ENCODE measurements at places on chromosomes 16 and 17.

GRCh38 chr17:10798910-10799309 lies 5.0 kb downstream of the TMEM238L start:
- DNase-seq: no peak

DNA sequence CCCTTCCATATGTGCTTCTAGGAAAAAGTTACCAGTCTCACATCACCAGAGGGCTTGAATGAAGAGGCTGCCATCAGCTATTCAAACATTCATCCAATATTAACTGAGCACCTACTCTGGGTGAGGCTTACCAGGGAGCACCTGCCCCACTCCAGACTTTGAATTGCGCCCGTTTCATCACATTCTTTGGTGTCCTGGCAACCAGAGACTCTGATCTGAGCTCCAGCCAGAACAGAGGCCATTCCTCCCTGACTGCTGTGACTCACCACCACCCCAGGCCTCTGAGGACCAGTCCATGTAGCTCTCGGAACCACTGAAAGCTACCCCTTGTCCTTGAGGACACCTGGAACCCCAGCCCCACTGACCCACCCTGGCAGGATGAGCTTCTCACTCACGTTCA lies at the start of gene C16orf96:
Gene C16orf96, plus strand, starts transcription at position 229 of the 400 bp plus-strand sequence. Its CDS starts 150 bp downstream, at position 379.
- no peak for DNase-seq

DNA sequence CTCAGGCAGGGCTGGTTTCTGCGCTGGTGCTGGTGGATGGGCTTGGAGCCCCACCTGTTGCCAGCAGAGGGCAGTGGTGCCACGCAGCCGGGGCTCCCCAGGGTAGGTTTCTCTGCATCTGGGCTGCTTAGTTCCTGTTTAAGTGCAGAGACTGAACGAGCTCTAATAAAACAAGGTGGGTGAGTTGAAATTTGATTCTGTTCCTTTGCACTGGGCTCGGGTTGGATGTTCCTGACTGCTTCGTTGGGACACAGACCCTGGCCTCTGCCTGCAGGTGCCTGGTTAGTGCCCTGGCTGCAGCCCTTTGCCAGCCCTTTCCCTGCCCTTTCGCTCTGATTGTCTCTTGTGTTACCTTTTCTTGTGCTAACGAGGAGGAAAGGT lies 30.0 kb downstream of the TBCD start:
- peak; percentile 69 for DNase-seq

GRCh38 chr17:10229181-10229580 lies 30.8 kb upstream of the GAS7 start:
- no peak for DNase-seq

DNA sequence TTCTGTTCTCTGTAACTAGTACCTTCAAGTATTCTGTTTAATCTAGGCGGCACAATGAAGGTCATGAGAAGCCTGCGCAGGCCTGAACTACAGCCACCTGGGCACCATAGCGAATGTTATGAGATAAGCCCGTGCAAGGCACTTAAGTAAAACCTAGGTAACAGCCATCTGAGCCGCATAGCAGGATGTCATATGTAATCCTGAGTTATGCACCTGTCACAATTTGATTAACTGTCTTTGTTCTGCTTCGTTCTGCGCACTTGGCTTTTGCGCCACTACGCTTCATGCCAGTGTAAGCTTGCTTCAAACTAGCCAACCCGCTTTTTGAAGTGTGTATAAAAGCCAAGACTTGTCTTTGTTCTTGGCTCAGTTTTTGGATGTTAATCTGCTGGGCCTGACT lies 449.8 kb downstream of the KCNJ18 start:
- DNase-seq: no peak

DNA sequence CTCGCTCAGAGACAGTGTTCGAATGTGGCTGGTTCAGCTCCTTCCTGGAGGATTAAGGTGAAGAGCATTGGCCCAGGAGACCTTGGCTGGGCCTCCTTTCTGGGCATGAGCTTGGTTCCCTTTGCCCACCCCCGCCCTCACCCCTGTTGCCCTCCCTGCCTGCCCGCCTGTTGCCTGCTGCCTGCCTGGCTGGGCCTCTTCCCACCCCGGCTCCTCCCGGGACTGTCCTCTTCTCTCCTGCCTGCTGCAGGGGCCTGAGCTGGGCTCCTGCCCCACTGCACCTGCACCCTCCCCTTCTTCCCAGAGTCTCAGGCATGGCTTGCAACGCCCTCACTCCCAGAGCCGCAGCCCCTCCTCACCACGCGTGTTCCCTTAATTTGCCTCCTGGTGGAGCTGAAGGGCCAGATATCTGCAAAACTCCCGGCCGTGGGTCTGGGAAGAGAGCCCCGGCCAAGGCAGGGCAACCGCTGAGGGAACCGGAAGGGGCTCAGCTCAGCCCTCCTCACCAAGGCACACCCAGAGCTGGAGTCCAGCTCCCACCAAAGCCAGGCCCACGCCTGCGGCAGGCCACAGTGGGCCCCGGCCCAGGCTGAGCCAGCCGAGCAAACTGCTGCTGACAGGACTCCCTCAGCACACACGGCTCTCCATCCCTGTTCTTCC lies 31.2 kb downstream of the MNT start:
- DNase-seq: peak; percentile 22

DNA sequence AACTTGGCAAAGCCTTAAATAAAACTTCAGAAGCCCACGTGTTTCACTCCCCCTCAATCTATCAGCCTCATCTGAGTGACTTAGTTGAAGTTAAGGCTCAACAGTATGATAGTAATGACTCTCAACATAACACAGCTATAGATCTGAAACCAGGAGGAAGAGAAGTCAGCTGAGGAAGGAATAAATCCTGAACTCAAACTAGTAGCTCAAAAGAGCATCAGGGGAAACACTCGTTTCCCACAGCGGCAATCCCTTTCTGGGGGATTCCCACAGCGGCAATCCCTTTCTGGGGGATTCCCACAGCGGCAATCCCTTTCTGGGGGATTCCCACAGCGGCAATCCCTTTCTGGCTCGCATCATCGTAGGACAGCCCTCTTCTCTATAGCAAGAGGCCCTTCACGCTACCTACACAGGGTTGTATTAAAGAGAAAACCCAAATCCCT lies 56.8 kb downstream of the ZZEF1 start:
- no peak for DNase-seq

- no peak for DNase-seq
Observed at GRCh38 chr17:28657756-28658155, 4.0 kb downstream of the SDF2 start.

- no peak for DNase-seq
Observed at GRCh38 chr16:81151648-81152310, 55.6 kb upstream of the GCSH start.

DNA sequence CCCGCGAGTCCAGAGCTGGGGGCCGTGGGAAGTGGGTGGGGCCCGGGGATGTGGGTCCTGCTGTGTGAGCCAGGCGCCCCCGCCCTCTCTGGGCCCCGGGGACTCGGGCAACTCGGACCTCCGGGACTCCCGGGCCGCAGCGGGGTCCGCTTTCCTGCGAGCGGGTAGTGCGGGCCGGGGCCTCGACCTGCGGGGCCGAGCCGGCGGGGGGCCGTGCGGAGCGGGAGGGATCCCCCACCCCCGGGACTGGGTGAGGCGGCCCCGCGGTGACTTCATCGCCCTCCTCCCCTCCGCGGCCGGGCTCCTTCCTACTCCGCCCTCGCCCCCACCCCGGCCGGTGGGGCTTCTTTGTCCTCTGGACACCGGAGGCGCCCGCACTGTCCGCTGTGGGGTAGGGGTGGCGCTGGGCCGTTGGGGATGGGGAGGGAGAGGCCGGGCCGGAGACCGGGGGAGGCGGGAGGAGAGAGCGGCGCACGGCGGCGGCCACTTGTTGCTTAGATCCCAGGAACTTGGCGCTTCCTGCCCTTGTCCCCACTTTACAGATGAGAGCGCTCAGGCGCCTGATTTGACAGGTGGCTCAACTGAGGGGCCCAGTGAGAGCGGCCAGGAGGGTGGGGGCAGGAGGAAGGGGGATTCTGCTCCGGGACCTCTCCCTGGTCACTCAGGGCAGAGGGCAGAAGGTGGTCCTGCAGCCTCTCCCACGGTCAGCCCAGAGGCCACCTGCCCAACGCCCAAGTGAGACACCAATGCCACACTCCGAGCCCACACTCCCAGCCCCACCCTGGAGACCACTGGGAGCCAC lies 874 bp downstream of the CMTM3 start:
- peak; percentile 48 for DNase-seq

DNA sequence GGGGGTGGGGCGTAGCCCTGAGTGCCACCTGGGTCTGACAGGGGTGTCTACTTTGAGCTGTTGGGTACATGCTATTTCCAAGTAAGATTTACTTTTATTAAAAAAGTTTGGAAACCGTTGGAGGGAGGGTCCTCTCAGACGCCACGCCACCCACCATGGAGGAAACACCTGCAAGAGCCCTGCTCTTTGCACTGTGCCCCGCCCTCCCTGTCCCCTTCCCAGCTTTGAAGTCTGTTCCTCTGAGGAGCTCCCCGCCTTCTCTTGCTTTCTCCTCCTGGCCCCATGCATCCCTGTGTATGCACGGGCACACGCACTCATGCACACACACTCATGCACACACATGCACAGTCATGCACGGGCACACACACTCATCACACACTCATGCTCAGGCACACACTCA lies 15.5 kb downstream of the ADGRG1 start:
- DNase-seq: no peak

GRCh38 chr17:58289869-58290268 lies 9.1 kb upstream of the MPO start:
- no peak for DNase-seq

DNA sequence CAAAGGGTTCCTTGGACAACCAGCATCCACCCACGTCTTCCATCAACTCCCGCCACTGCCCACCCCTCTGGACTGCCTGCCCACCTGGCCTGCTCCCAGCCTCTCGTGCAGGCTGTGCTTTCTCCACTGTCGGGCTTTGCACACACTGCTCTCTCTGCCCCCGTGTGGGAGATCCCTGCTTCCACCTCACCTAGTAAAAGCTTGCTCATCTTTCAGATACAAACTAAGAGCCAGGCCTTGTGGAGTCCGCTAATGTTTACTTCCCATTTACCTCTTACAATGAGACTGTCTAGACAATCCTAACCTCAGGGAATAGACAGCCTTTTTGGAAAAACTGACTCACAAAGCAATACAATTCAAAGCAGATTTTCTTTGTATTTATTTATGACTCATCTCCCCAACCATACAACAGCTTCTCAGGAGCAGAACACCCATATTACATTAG lies 67.6 kb downstream of the USP31 start:
- DNase-seq: peak; percentile 69

DNA sequence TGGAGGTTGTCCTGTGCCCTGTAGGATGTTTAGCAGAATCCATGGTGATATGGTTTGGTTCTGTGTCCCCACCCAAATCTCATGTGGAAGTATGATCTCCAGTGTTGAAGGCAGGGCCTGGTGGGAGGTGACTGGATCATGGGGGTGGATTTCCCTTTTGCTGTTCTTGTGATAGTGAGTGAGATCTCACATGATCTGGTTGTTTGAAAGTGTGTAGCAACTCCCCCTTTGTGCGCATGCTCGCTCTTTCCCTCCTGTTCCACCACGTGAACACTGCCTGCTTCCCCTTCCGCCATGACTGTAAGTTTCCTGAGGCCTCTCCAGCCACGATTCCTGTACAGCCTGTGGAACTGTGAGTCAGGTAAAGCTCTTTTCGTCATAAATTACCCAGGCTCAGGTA lies 61.9 kb downstream of the ARHGAP17 start:
- DNase-seq: no peak

DNA sequence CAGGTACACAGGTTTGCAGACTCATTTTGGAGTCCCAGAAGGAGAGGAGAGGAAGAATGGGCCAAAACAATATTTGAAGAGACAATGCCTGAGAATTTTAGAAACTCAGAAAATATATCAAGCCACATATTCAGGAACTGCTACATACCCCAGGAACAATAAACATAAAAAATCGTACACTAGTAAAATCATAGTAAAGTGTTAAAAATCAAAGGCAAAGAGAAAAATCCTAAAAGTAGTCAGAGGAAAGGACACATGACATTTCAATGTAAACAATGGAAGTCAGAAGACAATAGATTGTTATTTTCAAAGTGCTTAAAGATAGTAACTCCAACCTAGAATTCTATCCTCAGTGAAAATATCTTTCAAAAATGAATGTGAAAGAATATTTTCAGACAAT lies 28.5 kb upstream of the NACA2 start:
- no peak for DNase-seq

DNA sequence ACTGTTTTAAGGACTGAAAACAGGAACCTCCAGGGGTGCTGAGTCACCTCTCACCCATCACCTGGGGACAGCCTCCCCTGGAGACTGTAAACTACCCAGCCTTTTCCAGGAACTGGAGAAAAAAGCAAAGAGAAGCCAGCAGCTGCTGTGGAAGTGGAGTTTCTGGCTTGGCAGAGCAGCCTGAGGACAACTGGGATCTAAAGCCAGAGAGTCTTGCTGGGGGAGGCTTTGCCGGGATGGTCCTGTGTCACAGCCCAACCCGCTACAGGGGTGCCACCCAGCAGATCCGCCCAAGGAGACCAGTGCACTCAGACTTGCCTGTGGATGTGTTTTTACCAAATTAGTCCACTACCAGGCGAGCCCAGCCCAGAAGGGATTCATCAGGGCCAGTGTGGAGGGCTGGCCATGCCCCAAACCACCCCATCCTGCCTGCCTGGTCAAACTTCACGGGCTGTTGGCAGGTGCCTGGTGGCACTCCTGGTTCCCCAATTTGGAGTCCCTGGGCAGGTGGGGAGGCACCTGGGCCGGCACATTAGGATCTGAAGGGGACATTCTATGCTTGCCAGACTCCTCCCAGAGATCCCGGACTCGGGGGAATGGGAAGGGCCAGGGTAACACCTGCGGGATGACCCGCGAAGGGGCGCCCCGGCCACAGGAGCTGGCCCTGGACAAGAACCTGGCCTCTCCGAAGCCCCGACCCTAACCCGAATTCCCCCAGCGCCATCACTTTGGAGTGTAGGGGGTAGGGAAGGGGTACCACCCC lies 771 bp downstream of the MSRB1 start:
- no peak for DNase-seq

DNA sequence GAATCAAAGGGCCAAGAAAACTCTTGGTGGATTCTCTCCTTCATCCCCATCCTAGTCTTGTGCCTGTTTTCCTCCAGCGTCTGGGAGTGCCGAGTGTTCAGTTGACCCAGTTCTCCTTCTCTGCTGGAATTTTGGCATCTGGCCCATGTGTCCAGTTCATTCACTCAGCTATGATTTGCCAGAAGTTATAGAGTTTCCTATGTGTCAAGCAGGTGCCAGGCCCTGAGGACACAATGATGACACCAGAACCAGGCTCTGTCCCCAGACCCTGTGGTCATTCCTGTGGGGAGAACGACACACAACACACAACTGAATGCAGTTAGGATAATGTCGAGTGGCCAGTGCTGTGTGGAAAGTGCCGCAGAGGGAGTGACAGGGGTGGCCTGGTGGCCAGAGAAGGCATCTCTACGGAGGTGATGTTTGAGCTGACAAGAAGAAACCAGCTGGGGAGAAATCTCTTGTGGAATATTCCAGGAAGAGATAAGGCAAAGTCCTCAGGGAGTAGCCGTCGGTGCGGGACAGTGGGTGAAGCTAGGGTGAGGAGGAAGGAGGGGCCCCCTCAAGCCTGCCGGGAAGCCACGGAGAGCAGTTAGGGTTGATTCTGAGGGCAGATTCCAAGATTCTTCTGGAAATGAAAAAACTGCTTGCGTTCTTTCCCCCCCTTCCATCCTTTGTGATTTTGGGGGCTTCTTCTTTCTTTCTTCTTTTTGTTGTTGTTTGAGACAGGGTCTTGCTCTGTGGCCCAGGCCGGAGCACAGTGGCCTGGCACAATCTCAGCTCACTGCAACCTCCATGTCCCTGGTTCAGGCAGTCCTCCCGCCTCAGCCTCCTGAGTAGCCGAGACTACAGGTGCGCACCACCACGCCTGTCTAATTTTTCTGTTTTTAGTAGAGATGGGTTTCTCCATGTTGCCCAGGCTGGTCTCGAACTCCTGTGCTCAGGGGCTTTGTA lies 35.8 kb upstream of the IL34 start:
- DNase-seq: no peak
